ENCODE measurements at places on chromosomes 13 and 19.

DNA sequence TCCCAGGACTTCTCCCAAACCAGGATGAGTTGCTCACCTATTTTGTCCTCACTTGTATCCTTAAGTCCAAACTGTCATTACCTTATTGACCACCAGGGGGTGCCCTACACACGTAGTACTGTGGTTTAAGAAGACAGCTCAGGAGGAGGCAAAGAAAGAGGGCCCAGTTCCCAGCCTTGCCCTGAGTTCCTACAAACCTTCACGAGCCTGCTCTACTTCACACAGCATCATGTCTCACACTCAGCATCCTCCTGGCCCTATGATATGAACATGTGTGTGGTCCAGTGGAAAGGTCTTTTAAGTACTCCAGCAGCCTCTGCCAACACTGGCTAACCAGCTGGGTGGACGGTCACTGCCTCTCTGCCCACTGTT is 8.1 kb upstream of the ZNF784 start:
- DNase-seq = no peak

- no peak for DNase-seq
Measured at GRCh38 chr13:23430664-23431063, 2.8 kb downstream of the SACS start.

- no peak for DNase-seq
Measured at GRCh38 chr13:79943346-79944023, 397.4 kb downstream of the SPRY2 start.

DNA sequence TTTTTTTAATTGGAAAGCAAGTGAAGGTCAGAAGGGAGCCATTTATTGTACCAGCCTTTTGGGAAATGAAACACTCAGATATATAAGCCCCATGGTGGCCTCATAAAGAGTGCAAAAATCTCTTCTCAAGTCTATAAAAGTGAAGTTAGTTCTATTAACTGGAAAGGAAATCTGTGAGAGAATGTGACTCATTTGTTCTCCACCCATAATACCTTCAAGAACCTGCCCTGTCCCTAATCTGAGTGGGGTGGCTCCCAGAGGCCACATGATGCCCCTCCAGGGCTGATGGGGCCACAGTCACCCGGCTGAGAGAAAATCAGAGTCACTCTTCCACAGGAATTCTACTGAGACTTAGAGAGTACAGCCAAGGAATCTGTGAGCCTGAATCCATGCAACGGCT is 65.8 kb upstream of the SERP2 start:
- DNase-seq = no peak

- peak; percentile 26 for DNase-seq
Measured at GRCh38 chr19:50357178-50358100, 8.0 kb downstream of the NAPSA start.

DNA sequence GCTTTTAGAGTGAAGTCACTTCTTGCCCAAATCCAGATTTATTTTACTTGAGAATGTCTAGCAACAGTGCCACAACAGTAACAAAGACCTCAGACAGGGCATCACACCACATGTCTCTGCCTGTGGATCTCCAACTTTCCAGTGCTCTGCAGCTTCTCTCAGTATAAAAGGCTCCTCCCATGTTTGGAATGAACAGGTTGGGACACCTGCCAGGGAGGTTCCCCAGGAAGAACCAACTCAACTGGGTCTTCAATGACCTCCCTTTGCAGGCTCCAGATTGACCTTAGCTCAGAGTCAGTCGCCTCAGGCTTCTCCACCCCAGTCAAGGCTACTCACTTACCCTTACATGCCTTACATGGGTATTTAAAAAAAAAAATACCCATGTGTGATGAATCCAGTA is 3.4 kb downstream of the ZNF823 start:
- DNase-seq = no peak

GRCh38 chr13:40611004-40611403 is 55.4 kb downstream of the FOXO1 start:
- no peak for DNase-seq

GRCh38 chr13:73984201-73984600 is 150.0 kb downstream of the KLF12 start:
- no peak for DNase-seq

GRCh38 chr13:110301606-110302553 is 5.1 kb downstream of the COL4A1 start:
- no peak for DNase-seq

DNA sequence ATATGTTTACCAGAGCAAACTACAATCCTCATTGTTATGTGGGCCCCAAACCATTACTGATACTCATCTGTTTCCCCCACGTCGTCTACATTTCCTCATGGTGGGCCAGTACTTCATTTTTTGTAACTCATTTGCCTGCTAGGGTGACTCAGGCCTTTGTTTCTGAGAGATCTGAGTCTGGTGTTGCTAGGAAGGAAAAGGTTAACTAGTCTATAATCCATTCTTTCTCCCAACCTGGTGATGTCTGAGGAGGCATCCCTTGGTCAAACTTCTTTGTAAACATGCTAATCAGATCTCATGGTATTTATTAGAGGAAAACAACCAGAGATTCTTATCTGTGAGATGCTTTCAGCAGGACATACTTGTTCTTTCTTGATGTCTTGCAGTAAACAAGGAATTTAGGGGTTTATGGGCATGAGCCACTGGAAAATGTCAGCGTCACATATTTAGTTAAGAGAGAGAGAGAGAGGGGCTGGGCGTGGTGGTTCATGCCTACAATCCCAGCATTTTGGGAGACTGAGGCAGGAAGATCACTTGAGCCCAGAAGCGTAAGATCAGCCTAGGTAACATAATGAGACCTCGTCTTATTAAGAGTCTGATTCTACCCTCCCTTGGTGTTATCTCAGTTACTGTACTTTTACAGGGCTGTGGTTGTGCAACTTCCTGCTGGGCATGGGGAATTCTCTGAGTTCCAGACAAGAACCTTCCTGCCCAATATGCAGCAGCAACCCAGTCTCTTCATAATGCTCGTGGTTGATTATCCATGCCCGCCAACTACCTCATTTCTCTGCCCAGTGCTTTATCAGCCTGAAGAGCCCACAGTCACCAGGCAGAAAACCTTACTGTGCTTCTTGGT is 9.7 kb upstream of the DPRX start:
- no peak for DNase-seq

DNA sequence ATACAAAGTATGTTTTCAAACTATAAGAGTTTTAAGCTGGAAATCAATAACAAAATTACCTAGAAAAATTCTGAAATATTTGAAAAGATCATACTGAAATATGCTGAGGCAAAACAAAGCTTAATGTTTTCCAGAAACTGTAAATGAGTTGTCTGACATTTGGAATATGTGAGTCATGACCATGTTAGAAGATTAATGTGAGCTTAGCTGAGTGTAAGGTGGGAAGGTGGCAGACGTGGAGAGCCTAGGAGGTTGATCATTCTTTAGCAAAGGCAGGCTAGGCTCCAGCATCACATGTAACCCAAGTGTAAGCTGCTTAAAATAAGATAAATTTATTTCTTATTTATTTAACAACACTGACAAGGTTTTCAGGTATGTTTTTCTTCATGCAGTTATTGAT is 2086.1 kb upstream of the PCDH20 start:
- DNase-seq = no peak

- no peak for DNase-seq
Measured at GRCh38 chr19:5186293-5187050, 154.1 kb downstream of the PTPRS start.

GRCh38 chr13:113919761-113920559 is 53.9 kb downstream of the C13orf46 start:
- no peak for DNase-seq

DNA sequence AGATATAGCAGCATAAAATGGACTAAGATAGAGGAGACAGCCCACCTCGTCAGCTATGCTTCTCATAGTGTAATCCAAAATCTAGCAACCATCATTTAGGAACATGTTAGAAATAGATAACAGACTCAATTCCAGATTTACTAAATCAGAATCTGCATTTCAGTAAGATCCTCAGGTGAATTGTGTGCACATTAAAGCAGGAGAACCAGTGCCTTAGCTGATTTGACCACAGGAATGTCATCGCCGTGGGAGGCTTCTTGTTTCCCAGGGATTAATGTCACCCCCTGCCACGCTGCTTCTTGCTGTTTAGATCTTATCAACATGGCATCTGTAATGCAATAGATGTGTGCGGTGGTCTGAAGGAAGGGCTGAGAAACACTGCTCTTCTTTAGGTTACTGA is 84.0 kb downstream of the GPC5 start:
- DNase-seq = no peak

GRCh38 chr19:21569494-21569865 is 64.1 kb downstream of the ZNF429 start:
- DNase-seq = no peak

GRCh38 chr19:2186071-2186846 is 22.5 kb downstream of the DOT1L start:
- no peak for DNase-seq

- DNase-seq = no peak
Measured at GRCh38 chr13:99415014-99415650, 86.1 kb upstream of the TM9SF2 start.

DNA sequence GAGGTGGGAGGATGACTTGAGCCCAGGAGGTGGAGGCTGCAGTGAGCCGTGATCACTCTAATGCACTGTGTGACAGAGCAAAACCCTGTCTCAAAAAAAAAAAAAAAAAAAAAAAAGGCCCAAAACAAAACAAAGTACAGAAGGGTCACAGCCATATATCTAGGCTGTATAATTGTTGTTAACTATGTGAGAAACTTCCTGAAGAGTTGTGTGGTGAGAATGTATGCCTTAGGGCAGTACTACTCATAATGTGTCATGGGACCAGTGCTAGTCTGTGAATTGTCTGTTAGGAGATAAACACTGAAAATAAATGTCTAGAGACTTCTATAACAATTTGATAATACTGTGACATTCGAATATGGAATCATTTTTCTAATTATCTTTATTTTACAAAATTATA is 43.1 kb downstream of the PAN3 start:
- DNase-seq = no peak

DNA sequence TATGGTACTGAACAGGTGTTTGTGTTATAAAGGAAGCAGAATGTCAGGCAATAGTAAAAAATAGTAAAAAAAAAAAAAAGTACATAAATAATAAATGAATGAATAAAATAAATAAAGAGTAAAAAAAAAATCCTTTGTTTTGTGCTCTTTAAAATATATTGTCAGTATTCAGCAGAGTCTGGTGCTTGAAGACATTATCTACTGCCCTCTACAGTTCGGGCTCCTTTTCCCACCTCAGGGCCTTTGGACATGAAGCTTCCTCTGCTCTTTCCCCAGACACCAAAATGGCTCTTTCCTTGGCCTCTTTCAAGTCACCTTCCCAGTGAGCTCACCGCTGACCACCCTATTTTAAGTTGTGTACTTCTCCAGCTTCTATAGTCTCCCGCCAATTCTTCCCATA is 137.5 kb downstream of the TNFRSF19 start:
- DNase-seq = no peak

DNA sequence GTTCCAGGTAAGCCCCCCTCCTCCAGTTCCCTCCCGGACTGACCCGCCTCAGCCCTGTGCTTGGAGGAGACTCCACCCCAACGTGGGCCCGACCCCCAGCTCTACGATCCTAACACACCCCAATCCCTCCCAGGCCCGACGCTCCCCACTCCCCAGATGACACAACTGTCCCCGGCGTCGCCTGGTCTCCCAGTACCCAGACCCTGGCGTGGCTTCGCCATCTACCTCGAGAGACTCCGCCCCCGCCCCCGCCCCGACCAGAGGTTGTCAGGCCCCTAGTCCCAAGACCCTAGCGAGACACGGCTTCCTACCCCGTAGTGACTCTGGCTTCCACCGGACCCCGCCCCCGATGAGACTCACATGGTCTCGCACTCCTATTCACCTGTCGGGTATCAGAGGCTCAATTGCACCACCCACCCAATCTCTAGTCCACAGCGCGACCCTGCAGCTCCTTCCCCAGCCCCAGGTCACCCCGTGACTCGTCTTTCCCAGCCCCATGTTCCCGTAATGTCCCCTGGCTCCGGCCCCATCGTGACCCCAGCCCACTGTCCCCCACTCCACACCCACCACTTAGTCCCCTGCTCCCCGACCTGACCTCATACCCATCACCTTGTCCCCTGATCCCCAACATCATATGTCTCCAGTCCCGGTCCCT is 2.9 kb downstream of the CD37 start:
- no peak for DNase-seq

DNA sequence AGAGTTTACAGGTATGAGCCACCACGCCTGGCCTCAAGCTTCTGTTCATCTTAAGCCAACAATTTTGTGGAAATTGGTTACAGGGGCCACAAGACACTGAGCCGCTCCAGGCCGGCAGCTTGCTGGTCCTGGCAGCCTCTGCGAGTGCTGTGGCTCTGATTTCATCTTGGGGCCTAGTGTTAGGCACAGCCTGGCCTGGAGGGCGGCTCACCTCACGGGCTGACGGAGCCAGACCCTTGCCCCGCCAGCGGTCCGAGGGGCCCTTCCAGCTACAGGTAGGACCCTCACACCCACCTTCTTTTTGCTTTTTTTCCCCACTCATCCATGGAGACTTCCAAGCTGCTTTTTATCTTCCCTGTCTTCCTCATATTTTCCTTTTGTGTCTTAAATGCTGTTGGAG is 8.6 kb downstream of the ZNF544 start:
- no peak for DNase-seq

DNA sequence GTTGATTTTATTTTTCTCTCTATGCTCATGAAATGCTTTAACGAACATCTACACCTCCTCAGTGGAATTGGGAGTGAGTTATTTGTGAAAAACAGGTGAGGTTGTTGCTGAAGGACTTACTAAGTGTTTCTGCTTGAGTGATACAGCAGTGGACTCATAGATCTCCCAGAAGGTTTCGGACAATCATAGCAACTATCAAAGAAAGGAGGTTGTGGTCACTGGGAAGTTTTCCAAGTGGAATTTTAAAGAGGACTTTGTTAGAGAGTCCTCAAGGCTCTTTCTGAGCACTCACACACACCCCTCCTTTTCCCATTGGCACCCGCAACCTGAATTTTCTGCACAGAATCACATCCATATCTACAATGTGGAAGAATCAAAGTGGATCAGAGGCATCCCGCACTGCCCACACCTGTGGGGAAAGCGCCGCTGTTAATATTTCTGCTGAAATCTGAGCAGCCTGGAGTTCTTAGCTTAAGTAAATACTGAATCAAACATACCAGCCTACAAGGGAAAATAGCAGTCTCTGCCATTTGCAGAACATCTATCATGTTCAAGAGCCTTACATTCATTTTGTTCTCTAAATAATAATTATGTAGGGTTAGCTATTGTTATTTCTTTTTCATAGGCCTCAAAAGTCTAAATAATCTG is 719.4 kb downstream of the DIAPH3 start:
- no peak for DNase-seq
